ENCODE measurements at places on chromosomes 6 and 20.

DNA sequence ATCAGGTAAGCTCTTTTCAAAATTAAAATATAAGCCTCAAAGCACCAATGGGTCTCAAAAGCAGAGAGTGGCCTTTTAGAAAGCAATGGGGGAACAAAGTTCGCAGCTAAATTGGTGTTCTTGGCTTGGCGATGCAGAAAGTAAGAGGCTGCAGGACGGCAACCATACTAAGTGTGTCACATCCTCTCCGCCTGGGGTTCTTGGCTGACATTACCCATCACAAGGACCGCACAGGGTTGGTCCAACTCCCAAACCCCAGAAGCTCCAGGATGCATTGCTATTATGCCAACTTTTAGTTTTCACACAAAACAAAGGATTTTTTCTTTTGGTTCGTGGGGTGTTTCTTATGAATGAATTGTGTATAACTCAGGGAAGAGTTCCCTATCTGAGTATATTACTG is 124.8 kb downstream of the PRKN start:
- no peak for DNase-seq

GRCh38 chr6:4732691-4733315 is 43.4 kb upstream of the CDYL start:
- DNase-seq, result no peak

DNA sequence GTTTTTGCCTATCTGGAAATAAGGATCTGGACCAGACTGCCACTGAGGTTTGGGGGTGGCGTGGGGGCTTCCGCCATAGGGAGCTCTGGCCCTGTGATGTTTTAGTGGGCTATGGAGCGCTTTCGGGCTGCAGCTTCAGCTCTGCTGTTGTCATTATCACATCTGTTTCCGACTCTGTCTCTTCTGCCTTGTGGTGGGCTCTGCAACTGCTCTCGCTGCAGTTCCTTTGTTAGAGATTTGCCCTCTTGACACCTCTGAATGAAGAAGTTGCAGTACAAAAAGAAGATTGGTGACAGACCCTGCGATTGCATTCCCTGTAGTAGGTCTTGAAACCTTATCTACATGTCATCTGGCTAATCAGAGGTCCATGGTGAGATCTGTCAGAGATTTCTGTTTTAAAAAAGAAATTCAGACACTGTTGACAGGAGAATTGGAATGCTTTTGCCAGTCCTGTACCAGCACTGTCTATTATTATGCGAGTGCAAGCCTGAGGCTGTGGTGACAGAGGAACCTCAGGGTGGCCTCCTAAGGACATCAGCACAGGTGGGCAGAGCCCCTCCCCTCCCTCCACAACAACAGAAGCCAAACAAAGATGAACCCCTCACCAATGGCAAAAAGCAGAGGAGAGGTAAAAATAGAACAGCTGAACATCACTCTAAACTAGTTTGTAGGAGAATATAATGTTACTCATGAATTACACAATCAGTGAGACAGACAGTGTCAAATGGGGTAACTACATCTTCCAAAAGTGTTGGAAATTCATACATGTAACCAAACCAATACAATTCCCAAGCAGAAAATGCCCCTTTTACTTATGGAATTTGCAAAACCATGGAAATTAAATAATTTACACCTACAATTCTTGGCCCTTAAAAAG is 63.5 kb upstream of the DEFB112 start:
- no peak for DNase-seq

GRCh38 chr20:47232518-47232917 is 124.0 kb downstream of the ZMYND8 start:
- DNase-seq, result no peak

DNA sequence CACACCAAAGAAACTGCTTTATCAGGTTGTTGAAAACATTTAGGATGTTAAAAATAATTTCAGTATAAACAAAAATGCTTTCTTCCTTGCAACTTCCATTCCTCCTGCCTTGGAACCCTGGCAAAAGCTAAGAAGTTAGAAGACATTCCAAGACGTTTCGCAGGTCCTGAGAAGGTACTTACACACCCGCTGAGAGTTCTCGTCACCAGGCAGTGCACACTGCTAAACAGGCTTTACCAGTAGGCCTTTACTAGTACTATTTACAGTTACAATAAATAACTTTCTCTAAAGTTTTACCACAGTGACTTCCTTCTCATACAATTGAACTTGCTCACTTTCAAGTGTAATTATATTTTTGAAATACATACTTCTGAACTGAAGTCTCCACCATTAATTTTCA is 81.4 kb upstream of the RPS6KA2 start:
- no peak for DNase-seq

DNA sequence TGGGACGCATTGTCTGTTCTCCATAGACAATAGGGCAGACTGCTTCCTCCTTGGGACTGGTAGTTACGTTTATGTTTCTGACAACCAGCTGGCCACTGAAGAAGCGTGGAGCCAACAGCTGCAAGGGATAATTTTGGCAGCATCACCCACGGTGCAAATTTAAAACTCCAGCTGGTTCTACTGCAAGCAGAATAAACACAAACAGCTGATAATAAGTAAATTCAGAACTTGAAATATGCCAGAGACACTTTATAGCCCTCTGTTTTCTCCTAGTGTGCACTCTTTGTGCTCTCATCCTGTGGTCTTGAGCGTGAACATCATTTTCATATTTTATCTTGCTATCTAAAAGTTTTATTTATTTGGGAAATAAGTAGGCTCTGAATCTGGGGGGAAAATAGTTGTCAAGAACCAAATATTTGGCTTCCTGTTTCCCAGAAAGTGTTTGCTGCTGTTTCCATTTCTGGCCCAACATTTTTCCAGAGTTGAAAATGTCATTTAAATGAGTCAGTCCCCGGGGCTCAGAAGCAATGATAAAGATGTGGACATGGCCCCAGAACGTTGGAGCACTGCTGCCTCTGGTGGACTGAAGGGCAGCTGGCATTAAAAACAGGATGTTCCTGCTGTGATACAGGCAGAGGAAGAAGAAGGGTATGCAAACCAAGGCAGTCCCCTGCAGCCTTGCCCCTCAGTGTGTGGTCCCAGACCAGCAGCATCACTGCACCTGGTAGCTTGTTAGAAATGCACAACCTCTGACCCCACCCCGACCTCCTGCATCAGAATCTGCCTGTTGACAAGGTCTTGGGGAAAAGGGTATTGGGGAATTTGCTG is 12.5 kb upstream of the THBD start:
- no peak for DNase-seq

GRCh38 chr6:28393912-28394662 is 5.5 kb downstream of the ZSCAN12 start:
- no peak for DNase-seq

- peak; percentile 15 for DNase-seq
These were observed 47.6 kb downstream of the AGPAT4 start for GRCh38 chr6:161226009-161226964.

DNA sequence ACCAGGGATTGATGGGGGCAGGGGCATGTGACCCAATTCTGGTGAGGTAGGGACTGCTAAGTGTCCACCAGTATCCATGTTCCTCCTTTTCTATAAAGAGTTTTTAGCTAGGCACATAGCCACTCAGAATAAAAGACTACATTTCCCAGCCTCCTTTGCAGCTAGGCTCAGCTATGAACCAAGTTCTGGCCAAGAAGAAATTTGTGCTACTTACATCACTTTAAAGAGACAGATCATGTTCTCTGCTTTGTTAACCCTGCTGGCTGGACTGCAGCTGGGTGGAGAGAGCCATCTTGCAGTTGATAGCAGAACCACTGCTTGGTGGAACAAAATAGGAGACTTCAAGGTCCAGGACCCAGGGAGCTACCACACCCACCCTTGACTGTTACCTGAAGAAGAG is 5.3 kb upstream of the CCM2L start:
- DNase-seq, result no peak

- DNase-seq, result no peak
These were observed 131.9 kb downstream of the TRMT11 start for GRCh38 chr6:126118058-126118755.
